ENCODE measurements at places on chromosomes 4 and X.

DNA sequence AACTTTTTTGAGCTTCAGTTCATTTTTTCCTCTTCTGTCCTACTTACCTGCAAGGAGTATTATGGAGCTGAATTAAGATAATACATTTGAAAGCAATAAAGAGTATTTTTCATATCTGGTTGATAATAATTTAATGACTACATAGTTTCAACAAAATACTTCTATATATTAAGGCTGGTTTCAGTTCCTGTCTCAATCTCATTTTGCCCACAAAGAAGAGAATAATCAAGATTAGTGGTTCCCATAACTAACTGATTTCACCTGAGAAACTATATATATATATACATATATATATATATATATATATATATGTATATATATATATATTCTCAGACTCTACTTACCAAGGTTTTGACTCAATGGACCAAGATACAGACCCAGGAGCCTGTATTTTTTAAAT, 87.7 kb upstream of the ATOH1 start:
- no peak for DNase-seq

DNA sequence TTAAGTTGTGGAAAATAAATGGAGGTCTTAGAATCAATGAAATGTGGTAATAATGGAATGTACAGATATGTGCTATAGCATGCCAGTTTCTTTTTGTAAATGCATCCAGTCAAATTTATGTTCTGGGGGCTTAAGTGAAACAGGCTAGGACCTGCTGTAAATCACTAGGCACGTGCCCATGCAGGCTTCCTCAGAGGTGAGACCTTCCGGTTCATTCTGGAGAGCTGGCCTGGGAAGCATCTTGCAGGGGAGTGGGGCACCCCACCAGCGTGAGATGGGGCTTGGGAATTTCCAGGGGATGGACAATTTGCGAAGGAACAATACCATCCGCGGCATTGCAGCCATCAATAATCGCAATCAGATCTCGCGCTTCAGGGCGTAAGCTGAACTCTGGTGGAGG, 80.1 kb downstream of the SORCS2 start:
- DNase-seq, result no peak

- DNase-seq, result no peak
These were observed 74.6 kb downstream of the MAP3K15 start for GRCh38 chrX:19440713-19441112.

GRCh38 chrX:150759568-150760416, 66.6 kb downstream of the MTMR1 start:
- no peak for DNase-seq

DNA sequence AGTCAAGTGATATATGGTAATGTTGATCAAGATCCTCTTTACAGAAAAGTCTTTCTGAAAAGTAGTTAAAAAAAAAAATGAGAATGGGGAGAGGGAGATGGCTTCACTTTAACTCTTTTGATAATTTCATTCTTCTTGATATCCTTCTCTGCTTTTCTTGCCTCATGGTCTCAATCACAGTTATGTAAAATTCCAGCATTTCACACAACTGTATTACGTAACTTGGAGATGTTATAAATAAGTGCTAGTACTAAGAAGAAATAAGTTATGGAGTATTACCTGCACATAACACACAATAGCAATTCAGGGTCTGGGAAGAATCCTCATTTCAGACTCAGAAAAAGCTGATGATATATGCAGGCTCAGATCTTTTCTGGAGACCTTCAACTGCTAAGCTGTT, 22.0 kb downstream of the RUFY3 start:
- DNase-seq, result no peak

GRCh38 chr4:24686866-24687692, 102.7 kb upstream of the DHX15 start:
- no peak for DNase-seq

- DNase-seq, result no peak
These were observed 14.3 kb downstream of the RRAGB start for GRCh38 chrX:55731826-55732225.

- DNase-seq, result no peak
These were observed 47.5 kb upstream of the CLDN34 start for GRCh38 chrX:9919632-9920172.

GRCh38 chrX:1336331-1336943, at the start of gene IL3RA:
TSS of gene IL3RA (plus strand) at chrX:1336785. CDS start at chrX:1341766, 4,981 bp downstream.
- DNase-seq, result no peak

DNA sequence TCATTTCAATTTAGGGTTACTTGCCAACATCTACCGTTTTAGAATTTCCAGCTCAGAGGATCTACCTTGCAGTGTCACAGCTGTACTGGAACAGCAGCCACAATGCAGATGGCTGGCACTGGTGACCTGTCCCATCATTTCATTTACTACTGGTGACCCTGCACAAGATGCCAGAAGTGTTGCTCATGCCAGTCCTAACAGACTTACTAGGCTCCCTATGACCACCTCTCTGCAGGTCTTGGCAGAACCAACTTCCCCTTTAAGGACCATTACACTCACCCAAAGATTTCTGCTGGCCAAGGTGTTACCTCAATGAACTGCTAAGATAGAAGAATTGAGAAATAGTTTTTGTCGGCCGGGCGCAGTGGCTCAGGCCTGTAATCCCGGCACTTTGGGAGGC, 106.9 kb downstream of the C4orf51 start:
- DNase-seq, result no peak

GRCh38 chrX:30900227-30900626, 11.2 kb upstream of the TAB3 start:
- DNase-seq, result no peak

GRCh38 chr4:1511441-1512041, 105.3 kb upstream of the NKX1-1 start:
- DNase-seq, result no peak

DNA sequence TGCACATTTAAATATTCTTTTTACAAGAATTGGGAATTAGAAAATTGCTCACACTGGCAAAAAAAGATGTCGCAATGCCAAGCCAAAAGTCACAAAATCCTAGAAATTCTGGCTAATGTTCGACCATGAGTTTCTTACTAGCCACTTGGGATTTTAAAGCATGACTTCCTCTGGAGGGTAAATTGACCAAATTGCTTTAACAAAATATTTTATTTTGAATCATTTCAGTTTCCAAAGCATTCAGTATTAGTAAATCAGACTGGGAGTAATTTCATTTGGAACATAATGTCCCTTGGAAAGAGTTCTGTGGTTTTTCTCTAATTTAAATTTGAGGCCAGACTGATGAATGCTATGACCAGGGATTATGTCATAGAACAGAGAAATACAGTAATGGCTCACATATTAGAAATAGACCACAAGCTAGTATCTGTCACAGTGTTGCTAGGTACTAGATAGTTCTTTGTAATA, 7.6 kb upstream of the CXCL5 start:
- DNase-seq, result no peak

DNA sequence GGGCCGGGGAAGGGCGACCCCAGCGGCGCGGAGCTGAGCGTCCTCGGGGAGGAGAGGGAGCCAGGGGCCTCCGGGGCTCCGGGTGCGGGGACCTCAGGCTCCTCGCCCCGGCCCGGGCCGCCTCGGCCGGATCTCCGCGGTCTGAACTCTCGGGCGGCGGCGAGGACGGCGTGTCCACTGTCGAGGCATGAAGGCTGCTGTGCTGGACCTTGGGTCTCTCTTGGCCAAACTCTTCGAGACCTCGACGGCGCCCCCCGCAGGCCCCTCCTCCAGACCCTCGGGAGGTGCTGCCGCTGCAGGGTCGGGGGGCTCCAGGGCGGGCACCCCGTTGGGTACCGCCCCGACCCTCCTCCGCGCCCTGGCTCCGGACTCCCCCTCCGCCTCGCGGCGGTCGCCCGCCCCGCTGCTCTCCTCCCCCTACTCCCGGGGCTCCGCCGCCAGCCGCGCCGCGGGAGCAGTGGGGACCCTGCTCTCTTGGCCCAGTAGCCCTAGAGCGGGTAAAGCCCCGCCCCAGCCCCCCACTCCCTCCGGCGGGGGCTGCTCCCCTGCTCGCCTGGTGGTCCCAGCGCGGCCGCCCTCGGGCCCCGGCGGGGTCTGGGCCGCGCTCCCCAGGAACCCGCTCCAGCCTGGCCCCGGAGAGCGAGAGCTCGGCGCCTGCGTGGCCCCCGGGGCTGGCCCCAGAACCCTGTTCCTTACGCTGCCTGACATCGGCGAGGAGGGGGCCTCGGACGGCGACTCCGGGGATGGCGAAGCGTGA, 564 bp downstream of the FAM149A start:
- DNase-seq, result no peak

DNA sequence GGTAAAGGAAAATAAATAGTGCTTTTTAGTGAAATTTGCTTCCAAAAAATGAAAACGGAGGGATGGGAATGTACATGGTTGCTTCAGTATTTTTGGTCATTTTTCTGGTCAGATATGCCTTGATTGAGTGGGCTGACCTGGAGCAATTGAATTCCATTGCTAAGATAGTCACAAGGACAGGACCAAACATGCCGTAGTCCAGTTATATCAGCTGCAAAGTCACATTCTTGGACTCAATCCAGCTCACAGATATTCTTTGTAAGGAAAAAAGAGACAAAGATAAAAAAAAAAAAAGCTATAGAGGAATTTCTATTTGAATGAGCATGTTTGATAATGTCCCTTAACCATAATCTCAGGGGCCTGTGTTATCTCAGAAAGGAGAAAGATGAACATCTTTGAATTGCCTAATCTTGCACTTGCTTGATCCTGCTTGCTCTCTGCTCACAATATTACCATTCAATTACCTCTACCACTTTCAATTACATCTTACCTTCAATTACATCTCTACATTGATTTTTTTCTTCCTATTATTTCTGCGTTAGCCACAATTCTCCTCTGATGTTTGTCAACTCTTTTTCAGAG, 75.4 kb upstream of the PACRGL start:
- DNase-seq, result no peak

GRCh38 chr4:152709675-152710438, 30.1 kb upstream of the TMEM154 start:
- DNase-seq, result no peak

GRCh38 chrX:69060631-69061408, 104.4 kb downstream of the PJA1 start:
- no peak for DNase-seq

- no peak for DNase-seq
These were observed 17.6 kb downstream of the SH3RF1 start for GRCh38 chr4:169253113-169253671.

DNA sequence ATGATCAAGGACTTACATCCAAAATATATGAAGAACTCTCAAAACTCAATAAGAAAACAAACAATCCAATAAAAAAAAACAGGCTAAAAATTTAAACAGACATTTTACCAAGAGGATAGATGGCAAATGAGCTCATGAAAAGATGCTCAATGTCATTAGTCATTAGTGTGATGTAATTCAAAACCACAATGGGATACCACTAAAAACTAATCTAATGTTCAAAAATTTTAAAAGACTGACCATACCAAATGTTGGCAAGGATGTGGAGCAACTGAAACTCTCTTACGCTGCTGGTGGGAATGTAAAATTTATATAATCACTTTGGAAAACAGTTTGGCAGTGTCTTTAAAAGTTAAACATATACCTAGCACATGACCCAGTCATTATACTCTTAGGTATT, 43.7 kb downstream of the RPS6KA6 start:
- DNase-seq, result no peak

Data from stimulated activated CD8-positive, alpha-beta memory T cell treated with anti-CD3 and anti-CD28 coated beads, Interleukin-7, amount 100 ng/mL, for 1 hour (primary cell).